Fibroblast of lung (primary cell): ENCODE measurements at places on chromosomes 3 and 15.
A peak's percentile ranks its signal among the peaks of the same experiment; 100 is the strongest.

- peak; percentile 42 for DNase-seq
Measured at GRCh38 chr15:45064386-45064785, 41.4 kb downstream of the SORD start.

- DNase-seq: no peak
Measured at GRCh38 chr3:32309654-32310242, 71.3 kb downstream of the CMTM8 start.

- DNase-seq: no peak
Measured at GRCh38 chr3:58329150-58329921, 3.4 kb upstream of the PXK start.

DNA sequence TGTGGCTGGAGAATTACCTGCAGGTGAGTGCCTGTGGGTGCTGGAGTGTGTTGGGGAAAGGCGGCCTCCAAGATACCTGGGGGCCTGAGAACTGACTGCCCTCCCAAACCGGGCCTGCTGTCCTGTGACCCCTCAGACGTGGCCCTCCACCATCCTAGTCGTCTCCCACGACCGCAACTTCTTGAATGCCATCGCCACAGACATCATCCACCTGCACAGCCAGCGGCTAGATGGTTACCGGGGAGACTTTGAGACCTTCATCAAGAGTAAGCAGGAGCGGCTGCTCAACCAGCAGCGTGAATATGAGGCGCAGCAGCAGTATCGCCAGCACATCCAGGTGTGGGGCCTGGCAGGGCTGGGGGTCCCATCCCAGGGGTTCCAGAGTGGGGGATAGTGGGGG, 3.4 kb downstream of the ABCF3 start:
- no peak for DNase-seq

GRCh38 chr3:22856811-22857210, 346.3 kb upstream of the UBE2E2 start:
- DNase-seq: no peak

DNA sequence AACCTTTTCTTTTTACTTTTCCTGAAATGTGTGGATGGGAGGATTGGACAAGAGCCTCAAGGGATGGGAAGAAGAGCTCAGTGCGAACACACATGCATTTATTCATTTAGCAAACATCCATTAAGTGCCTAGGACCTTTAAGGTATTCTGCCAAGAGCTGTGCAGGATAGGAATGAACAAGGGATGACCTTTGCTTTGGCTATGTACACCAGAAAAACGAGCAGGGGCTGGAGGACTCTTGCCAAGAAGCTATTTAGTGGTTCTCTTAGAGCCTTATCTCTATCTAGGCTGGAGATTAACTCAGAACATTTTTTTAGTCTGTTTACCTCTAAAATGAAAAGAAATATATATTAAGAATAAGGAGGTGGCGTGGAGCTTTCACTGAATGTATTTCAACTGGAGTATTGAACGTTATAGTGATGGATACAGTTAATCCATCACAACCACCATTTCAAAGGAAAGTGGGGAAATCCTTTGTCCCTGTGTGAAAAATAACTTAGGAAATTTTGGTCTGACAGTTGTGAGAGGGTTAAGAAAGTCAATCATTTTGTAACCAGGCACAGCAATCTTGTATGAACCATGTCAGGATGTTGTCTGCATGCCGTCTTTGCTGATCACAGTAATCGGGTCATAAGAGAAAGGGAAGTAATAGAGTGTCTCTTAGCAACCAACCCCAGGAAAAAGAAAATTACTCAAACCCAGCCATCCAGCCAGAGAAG, 279.0 kb downstream of the LPP start:
- peak; percentile 32 for DNase-seq

DNA sequence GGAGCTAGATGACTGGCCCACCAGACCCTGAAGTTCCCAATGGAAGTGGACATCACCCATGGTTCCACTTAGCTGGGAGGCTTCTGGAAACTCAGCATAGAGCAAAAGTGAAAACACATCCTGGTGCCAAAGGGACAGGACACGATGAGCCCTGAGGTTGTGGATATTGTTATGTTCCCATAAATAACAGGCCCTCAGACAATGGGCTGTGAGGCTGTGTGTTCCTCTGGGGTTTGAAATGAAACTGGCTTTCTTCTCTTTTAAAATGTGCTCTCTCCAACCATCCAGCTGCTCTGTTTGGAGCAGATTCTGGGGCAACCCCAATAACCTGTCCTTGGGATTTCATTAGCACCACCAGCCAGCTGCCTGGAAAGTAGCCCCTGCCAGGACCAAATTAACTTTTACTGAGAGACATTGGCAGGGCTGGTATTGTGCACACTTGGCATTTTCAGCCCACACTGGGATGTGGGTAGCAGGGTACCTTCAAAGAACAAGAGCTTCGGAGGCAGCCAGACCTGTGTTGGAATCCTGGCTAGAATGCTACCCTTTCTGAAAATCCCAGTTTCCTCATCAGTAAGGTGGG, 97.5 kb downstream of the DNAJB8 start:
- no peak for DNase-seq

DNA sequence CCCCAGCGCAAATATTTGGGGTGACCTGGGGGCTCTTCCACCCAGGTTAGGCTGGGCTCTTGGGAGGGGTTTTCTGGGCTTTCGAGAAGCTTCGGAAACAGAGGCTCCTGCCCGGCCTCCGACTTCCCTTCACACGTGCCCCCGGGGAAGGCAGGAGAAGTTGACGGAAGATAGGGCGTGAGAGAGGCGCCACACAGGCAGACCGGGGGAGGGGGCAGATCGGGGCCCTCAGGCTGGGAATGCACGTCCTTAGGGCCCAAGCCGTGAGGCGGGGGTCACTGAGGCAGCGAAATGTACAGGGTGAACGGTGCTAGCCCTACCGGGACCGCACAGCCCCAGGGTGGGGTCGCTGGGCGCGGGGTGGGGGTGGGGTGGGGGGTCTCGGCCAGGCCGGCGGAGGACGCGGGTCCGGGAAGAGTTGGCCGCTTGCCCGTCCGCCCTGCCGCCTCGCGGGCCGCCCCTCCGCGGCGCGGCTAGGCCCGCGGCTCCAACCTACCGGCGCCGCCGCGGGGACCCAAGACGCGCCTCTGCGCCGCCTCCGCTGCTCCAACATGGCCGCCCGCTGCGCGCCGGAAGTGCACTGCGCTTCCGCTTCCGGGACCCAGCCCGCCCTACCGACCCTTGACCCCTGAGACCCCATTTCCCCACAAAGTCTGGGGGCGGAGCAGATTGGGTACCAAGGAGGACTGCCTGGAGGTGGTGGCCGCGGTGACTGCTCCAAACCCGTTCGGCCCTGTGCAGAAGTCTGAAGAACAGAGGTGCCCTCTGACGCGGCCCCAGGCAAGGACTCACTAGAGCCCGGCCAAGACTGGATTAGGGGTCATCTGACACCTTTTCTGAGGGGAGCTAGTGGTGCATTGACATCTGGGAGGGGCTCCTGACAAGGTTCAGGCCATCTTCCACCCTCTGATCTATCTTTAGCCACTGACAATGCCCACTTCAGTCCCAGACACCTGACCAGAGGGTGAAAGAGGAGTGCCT, at the start of gene CCDC71:
Gene CCDC71 (minus strand): TSS at position 561 of the 981 bp plus-strand sequence. CDS start 2,123 bp downstream, outside the sequence.
- peak; percentile 72 for DNase-seq

DNA sequence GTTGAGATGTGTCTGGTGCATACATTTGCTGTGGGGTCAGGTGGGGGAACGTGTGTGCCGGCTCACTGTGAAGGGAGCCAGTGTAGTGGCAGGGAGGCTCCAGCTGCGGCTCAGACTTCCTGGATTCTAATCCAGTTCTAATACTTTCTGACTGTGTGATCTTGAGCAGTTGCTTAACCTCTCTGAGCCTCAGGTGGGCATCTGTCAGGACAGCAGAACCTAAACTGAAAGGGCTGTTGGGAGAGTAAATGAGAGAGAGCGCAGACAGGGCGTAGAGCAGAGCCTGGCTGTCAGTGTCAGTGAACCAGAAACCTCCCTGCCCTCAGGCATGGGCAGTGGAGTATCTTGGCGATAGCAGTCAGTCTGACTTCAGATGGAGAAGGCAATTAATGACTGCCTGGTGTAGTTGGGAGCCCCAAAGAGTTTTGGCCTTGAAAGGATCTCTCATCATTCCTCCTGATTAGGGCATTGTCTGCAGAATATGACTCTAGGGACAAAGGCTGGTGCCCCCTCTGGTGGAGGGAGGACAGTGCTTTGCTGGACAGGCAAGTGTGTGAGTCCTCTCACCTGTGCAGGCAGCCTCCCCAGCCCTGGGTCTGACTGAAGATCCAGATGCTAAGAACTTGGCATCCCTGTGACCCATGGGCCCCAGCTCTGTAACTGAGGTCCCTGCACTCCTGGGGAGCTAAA, 9.6 kb downstream of the KBTBD13 start:
- no peak for DNase-seq

DNA sequence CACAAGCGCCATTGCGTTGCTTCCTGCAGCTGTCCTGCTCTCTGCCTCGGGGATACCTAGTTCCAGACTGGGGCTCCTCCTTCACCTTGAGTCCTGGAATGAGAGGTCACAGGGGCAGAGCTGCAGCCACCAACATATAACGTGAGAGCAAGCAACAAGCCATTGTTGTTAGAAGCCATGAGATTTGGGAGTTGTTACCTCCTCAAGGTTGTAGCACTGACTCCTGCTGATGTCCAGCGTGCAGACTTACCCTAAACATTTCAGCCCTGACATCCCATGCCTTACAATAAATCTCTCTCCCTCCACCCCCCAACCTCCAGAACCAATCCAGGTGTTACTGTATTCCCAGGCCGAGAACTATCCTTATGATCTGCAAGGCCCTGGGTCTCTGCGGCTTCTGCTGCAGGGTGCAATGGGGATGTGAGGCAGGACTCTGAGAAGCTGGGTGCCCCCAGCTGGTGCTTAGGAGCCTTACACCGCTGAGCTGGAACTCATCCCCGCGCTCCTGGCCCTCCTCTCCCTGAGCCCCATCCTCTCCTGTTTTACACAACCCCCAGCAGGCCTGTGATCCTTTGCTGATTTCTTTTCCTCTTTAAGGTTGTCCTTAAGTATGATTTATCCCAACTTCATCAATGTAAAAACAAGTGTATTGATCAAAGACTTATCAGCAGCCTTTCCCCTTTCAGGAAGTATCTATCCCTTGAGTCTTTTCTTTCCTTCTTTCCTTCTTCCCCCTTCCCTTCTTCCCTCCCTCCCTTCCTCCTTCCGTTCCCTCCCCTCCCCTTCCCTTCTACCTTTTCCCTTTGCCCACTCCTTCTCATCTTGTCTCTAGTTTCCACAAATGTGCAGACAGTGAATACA, 84.2 kb upstream of the ABHD2 start:
- DNase-seq: peak; percentile 72
